ENCODE measurements at places on chromosomes 16 and 17.

DNA sequence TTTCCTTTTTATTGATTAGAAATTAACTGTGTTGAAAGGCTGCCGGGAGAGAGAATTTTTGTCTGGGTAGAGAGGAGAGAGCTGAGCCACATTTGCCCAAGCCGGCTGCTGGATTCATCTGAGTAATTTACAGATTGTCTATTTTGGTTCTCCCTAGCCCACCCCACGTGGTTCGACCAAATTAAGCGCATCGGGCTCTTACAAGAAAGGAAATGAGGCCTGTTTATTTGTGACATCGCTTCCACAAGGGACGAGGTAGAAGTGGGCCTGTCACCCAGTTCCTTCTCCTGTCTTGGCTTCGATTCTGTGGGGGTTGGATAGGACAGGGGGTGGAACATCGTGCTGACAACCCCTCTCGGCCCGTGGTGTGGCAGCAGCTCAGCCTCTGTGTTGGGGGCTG is 42.9 kb downstream of the SYT17 start:
- DNase-seq = peak; percentile 54

GRCh38 chr17:76296186-76296585 is 11.9 kb downstream of the QRICH2 start:
- DNase-seq = no peak

- DNase-seq = peak; percentile 86
Observed at GRCh38 chr16:10876799-10877341, at the start of gene CIITA. CIITA (plus strand) TSS chr16:10877202; CDS start chr16:10877331, 129 bp downstream.

DNA sequence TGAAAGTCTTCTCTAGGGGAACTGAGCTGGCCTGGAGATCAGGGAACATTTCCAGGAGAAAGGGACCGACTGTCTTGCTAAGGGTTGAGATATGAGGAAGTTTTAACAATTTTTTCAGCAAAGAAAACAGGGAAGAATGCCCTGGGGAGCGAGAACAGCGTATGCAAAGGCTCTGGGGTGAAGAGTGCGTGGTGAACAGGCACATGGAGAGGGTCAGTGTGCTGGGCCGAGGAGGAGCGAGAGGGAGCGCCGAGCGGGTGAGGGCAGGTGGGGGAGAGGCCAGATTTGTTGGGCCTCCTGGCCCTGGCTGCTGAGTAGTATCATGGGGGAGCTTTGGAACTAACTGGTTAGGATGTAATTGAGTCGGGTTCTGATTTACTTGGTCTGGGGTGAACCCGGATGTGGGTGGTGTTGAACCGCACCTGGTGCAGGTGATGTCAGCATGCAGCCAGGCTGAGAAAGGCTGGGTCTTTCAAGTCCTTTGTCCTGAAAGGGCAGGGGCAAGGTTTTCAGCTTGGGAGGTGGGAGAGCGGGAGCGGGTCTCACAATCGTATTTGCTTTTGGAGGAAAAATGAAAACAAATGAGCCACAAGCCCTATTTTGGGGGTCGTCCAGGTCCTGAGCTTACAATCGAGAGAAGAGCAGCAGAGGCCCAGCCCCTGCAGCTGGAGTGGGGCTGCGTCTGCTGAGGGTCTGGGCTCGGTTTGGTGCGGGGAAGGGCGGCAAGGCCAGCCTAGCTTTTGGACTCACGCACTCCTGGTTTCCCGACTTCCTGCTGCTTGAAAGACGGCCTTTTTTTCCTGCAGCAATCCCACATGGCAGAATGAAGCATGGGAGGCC is 11.1 kb upstream of the WFDC1 start:
- no peak for DNase-seq

- no peak for DNase-seq
Observed at GRCh38 chr17:66579556-66579955, 255.4 kb upstream of the CACNG5 start.

DNA sequence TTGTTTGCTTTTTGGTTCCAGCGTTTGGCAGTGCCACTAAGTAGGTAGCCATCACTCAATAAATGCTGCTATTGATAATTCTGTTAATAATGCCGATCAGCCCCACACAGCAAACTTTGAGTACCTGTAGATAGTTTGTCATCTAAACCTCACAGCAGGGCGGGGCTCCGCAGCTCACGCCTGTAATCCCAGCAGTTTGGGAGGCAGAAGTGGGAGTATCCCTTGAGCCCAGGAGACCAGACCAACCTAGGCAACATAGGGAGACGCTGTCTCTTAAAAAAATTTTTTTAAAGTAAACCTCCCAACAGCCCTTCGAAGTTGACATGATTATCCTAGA is 1.6 kb downstream of the BFAR start:
- DNase-seq = no peak

- DNase-seq = no peak
Observed at GRCh38 chr16:13155377-13155776, 254.0 kb downstream of the SHISA9 start.

DNA sequence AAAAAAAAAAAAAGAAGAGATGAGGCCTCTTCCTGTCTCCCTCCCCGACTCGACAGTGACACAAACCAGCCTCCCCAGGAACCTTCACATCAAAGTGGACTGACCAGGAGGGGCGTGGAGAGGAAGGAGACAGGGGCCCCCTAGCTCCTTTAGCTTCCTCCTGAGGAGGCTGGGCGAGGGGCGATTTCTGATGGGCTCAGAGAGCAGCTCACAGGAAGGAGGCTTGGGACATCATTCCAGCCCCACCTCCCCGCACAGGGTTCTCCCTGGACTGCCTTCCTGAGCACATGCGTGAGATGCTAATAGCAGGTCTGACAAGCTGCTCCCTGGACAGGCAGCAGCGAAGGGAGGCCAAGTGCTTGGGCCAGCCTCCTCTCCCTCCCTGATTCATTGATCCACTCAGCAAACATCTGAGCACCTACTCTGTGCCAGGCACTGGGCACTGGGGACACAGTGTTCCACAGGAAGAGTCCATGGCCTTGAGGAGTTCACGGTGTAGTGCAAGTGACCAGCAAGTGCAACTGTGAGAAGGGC is 14.4 kb upstream of the DOK4 start:
- no peak for DNase-seq

DNA sequence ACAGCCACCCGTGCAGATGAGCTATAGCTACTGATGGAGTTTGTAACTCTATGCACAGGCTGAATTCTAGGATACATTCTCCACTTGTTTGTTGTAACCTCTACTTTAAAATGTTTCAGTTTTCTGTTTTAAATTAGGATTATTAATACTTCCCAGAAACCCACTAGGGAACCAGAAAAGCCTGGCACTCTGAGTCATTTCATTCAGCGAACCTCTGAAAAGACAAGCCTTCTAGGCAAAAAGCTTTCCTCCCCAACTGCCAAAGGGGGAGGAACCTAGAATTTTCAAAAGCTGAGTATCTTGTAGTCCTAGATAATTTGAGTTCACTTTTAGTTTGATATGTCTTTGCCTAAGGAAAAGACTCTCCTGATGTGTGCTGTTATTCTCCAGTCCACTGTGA is 43.2 kb downstream of the GOSR1 start:
- no peak for DNase-seq

GRCh38 chr17:53193044-53193443 is 629.7 kb upstream of the KIF2B start:
- no peak for DNase-seq

DNA sequence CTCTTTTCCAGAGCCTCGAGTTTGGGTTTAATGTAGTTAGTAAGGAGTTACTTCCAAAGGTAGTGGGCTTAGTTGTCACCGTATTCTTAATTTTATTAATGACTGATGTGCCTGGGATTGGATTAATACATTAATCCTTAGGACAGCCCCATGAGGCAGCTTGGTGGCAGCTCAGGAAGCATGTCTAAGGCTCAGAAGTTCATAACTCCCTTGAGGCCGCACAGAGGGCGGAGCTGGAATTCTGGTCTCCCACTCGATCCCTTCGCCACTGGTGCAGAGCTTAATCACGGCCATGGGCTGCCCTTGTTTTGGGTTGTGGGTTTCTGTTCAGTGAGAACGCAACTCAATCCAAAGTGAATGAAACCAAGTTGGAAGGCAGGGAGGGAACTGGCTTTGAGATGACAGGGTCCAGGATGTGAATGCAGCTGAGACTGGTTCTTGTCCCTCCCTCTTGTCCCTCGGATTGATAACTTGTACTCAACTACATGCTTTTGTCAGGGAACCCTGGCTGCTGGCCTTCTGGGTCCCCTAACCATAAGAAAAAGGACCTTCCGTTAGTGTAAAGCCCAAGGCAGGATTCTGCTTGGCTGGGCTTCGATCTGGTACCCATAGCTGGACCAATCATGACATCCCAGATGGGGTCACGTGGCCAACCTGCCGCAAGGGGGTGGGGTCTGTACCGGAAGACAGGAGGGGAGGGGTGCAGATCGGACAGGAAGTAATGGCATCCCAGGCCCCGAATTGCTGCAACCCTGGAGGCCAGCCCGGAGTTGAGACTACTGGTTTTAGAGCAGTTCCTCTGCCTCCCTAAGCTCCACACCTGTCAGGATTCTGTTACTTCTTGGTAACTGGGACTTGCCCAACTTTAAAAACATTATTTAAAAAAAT is 45.4 kb downstream of the SNX20 start:
- no peak for DNase-seq

- DNase-seq = no peak
Observed at GRCh38 chr17:57585341-57586195, 159.5 kb downstream of the CCDC182 start.

DNA sequence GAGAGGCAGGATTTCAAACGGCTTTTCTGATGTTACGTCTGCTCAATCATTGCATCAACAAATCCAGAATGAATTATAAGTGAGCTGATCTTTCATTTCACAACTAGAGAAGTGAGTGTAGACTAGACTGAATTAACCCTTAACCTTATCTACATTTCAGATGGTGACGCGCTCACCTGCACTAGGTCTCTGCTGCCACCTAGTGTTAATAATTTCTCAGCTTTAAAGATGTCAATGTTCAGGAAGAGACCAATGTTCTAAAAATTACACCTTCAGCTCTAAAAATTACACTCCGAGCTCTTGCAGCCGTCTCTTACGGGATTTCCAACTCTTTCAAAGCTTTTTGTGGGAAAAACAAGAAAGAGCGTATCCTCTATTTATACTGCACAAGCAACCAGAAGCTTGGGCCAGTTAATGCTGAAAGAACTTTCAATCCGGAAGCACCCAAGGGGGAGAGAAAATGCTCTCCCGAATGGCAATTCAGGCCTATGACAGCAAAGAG is 88.2 kb upstream of the FA2H start:
- peak; percentile 79 for DNase-seq

GRCh38 chr16:70390774-70391173 is 44.1 kb downstream of the DDX19A start:
- no peak for DNase-seq

DNA sequence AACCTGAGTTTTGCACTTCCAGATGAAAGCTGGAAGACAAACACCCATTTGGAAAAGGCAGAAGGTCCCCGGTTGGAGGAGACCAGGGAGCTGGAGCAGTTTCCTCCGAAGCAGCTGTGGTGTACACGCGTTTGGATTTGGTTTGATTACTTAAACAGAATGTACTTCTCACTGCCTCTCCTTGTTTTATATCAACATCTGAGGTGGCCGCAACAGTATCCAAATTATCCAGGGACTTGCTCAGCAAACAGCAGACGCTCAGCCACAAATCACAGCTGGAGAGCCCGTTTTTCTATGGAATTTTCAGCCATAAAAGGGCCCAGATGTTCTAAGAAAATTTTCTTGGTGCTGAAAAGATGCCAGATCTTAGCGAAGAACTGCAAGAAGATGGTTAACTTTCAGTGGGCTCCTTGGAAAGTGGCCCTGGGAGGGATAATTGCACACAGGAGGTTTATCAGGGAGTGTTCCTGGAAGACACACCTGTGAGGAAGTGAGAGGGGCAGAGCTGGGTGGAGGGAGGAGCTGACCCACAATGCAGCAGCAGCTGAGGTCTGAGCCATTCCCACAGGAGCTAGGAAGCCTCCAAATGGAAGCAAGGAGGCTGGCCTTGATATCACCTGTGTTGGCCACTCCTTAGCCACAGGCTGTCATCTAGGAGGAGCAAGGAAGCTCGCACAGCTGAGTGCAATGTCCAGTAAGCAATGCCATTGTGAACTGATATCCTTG is 28.9 kb upstream of the CDH5 start:
- DNase-seq = no peak

GRCh38 chr16:24972608-24973220 is 42.5 kb downstream of the ARHGAP17 start:
- DNase-seq = no peak

DNA sequence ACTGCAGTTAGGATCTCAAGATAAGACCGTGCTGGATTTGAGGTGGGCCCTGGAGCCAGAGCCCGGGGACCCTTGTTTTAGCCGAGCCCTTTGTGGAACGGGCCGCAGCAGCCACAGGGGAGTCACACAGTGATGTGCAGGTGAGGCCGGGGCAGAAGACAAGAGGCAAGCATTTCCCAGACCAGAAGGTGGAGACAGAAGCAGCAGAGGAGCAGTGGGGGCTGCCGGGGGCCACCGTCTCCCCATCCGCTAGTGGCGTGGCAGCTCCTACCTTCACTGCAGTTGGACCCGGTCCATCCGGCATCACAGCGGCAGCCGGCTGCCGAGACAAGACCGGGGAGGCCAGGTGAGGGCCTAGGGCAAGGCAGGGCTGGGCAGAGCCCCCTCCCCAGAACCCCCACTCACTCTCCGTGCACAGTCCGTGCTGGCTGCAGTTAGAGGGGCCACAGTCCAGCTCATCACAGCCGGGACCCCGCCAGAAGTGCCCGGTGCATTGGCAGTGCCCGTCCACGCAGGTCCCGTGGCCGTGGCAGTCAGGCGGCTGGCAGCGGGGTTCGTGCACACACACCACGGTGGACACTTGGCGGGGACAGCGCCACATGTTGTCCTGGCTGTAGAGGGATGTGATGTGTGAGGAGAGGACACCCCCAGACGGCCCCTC is 6.0 kb downstream of the NAGPA start:
- no peak for DNase-seq

DNA sequence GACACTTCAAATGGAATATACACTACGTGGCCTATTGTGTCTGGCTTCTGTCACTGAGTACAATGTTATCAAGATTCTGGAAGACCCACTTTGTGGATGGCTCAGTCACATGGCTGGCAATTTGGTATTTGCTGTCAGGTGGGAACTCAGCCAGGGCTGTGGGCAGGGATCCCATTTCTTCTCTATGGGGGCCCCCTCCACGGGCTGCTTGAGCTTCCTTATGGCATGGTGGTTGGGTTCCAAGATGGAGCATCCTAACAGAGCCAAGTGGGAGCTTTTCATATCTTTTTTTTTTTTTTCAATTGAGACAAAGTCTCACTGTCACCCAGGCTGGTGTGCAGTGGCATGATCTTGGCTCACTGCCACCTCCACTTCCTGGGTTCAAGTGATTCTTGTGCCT is 18.0 kb upstream of the CEP20 start:
- DNase-seq = no peak

GRCh38 chr17:42603318-42603717 is 5.9 kb downstream of the RETREG3 start:
- no peak for DNase-seq

- peak; percentile 78 for DNase-seq
Observed at GRCh38 chr17:60139438-60140285, 10.1 kb upstream of the CA4 start.

GRCh38 chr17:59001158-59001814 is 105.4 kb downstream of the TRIM37 start:
- DNase-seq = peak; percentile 78

GRCh38 chr16:88763502-88764053 is 21.4 kb downstream of the PIEZO1 start:
- DNase-seq = no peak

- DNase-seq = no peak
Observed at GRCh38 chr17:32803544-32803943, 73.4 kb downstream of the MYO1D start.

All from GM10248 (cell line).